ENCODE measurements at places on chromosomes 6 and 20.

- DNase-seq, result no peak
Measured at GRCh38 chr6:105485456-105485855, 82.6 kb upstream of the PREP start.

GRCh38 chr6:149316740-149317643 is 520 bp upstream of the TAB2 start:
- peak; percentile 56 for DNase-seq

GRCh38 chr20:32685541-32686529 is 12.1 kb upstream of the C20orf203 start:
- DNase-seq, result peak; percentile 85

GRCh38 chr6:157229713-157230112 is 93.6 kb downstream of the TMEM242 start:
- DNase-seq, result no peak

DNA sequence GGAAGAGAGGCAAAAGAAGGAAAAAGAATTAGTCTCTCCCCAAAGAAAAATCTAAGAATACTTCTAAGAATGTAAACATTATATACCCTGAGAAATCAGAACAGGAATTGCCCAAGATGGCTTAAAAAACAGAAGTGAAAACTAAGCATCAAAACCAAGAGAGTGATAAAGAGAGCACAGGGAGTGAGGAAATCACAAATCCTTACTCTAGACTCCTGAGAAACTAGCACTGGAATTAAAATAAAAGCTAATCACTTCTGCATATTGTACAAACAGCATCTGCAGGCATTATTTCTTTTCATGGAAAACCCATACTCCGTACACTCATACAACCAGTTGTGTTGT is 285.7 kb downstream of the BTBD9 start:
- no peak for DNase-seq

DNA sequence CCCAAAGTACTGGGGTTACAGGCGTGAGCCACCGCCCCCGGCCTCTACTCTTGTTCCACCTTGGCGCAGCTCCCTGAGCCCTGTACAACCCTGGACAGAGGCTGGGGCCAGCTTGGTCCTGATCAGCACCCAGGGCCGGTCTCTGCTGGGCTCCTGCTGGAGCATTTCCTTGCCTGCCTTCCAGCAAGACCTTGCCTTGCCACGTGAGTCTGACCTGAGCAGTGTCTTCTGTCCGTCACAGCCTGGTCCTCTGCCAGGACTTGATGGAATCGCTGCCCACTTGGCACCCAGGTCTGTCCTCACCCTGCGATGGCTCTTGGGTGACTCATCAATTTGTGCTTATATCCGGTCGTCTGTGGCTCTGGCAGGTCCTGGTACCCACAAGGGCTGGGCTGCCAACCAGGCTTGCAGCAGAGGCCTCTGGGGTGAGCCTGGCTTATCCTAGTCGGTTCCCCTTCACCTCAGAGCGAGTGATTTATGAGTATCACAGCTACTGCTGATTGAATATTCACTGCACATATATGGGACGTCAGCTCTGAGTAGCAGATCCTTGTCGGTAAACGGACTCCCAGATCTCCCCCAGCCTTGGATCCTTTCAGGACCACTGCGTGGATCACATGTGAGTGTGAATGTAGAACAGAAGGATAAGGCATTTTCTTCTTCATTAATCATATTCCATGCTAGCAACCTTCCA is 10.1 kb upstream of the SULF2 start:
- DNase-seq, result no peak

- DNase-seq, result no peak
Measured at GRCh38 chr6:25407431-25407830, 128.3 kb downstream of the CARMIL1 start.

GRCh38 chr20:53662595-53662994 is 69.0 kb upstream of the ZNF217 start:
- no peak for DNase-seq

DNA sequence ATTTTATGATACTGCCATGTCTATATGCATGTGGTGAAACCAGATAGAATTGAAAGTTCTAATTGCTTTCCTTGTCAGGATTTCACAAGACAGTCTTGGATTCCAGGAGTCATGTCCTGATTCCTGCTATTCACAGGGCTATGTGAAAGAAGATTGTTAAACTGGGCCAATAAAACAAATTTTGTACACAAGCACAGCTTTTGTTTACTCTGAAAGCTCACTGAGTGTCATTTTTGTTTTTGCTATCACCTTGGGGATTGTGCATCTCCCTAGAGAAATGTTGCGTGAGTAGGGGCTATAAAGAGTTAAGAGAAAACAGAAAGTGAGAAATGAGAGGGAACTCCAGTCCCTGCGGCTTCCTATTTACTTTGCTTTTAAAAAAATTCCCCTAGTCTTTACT is 627.5 kb downstream of the PKHD1 start:
- DNase-seq, result no peak

DNA sequence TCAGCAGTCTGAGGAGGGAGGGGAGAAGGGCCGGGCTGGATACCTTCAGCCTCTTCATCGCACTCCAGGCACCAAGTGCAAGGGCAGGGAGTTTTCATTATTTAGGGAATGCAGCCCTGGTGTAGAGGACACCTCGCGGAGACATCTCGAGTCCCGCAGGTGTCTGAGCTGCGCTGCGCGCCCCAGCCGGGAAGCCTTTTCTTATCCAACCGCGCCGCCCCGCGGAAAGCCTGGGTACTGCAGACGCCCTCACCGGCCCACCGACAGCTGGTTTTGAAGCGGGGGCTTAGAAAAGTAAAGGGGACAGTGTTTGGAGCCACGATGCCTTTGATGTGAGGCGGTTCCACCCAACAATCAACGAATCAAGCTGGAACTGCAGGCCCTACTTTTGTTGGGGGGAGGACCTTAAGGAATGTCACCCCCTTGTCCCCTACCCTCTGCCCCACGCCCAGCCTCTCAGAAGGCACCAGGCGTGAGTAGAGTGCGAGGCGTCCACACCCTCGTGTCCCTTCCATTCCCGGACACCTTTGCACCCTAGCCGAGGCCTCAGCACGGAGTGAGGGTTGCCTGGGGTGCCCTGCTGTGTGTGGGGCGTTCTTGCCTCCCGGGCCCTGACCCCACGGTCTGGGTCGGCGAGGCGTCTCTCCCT is 8.6 kb downstream of the NKX2-2 start:
- no peak for DNase-seq

DNA sequence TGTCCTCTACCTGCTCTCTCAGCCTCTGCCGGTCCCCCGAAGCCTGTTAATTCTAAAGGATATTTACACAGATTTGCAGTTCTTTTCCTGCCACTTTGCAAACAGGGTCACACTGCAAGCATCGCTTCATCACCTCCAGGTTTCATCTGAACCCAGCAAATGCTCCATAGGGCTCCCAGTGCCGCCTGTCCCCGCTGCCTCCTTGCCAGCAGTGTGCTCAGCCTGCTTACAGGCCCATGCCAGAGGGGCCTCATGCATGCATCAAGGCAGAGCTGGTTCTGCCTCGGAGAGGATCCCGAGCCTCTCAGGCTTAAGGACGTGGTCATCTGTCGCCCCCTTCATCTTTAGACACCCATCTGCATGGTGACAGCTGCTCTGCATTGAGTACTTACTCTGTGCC is 10.5 kb downstream of the SIRPA start:
- DNase-seq, result no peak

DNA sequence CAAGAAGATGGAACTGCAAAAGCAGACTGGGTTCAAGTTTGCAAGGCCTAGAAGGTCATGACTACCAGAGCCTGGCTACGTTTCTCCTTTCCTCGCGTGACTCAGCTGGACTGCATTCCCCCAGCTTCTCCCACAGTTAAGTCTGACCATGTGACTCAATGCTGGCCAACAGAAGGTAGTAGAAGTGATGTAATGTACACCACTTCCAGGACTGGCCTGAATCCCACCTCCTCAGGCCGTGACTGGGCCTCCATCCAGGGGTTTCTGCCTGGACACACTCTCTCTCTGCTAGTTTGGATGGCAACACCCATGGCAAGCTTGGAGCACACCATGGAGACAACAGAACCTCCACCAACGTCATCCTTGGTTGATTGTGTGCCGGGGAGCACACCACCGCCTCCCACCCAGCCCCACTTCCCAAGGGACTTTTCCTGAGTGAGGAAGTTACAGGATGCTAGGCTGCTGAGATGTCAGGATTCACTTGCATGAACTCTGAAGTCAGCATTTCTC is 112.0 kb upstream of the CDYL start:
- DNase-seq, result no peak

- DNase-seq, result peak; percentile 50
Measured at GRCh38 chr6:30914076-30914853, at the start of gene VARS2. Gene VARS2 (plus strand): TSS chr6:30914238. CDS start chr6:30914837, 599 bp downstream.

DNA sequence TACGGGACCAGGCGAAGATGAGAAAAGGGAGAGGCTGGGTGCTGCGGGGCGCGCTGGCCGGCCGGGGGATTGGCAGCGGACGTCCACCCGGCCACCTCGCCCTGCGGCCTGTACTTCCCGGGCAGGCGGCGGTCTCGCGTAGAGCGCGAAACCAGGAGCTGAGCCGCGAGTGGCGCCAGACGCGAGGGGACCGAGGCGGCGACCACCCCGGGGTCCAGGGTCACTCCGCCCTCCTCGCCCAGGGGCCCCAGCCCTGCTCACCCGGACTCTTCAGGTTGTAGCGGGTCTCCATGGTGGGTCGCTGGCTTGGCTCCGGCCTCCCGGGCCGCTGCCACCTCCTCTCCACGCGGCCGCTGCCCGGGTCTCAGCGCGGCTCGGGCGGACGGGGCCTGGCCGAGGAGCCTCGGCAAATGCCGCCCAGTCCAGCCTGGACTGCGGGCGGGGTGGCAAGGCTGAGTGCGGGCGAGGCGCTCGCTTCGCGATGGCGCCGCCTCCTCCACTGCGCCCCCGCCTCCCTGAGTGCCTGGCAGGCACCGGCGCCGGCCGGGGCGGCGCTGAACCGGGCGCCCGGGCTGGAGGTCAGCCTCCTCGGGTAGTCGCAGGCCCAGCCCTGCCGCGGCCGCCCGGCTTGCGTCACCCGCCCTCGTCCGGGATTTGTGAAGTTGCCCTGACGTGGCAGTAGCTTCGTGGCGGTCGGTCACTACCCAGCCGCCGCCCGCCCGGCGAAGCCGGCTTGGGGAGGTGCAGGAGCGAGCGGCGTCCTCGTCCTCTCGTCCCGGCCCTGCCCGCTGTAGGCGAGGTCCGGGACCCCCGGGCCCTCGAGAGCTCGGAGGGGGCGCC is at the start of gene UBE2J1:
Gene UBE2J1, minus strand, starts transcription at position 445 of the 840 bp plus-strand sequence. Its CDS starts 153 bp downstream, at position 292.
- peak; percentile 56 for DNase-seq

DNA sequence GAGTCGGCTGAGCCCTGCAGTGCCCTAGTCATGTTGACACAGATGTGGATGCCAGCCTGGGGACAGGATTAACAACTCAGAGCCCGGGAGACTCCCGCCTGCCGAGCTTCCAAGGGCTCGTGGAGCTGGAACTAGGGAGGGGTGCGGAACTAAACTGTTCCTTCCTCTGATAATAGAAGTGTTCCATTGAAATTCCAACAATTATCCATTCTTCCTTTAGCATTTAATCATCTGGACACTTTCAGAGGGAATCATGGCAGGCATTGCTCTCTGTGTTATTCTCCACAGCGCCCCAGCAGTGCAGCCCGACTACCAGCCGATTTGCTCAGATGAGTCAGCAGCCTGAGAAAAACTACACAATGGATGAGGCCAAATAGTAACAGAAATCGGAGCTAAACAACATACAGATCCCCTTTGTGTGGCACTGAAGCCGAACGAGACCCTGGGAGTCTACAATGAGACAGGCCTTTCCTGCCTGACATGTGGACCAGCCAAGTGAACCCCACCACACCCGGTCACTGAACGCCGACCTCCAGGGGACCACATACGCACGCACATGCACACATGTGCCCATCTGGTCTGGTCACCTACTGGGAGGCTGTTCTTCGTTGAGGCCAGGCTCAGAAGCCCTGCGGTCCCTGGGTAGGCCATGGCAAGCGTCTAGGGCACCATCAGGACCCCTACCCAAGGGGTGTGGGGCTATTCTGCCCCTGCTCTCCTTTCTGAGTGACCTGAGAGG is 238.4 kb upstream of the AFDN start:
- DNase-seq, result no peak

DNA sequence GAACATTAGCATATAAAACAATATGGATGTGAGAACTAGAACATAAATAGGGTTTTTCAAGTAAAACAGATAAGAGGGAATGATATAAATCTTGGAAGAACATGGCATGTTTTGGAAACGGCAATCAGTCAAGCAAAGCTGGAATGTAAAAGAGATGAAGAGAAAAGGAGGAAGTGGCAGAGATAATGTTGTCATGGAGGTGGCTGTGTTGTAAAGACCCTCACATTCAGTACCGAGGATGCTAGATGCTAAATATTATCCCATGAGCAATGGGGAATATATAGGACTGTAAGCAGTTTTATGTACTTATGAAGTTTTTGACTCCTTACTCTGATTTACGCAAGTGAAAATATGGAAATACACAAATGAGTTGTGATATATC is 702 bp upstream of the RHAG start:
- no peak for DNase-seq

- DNase-seq, result no peak
Measured at GRCh38 chr6:152160346-152160745, 352.9 kb downstream of the ESR1 start.

DNA sequence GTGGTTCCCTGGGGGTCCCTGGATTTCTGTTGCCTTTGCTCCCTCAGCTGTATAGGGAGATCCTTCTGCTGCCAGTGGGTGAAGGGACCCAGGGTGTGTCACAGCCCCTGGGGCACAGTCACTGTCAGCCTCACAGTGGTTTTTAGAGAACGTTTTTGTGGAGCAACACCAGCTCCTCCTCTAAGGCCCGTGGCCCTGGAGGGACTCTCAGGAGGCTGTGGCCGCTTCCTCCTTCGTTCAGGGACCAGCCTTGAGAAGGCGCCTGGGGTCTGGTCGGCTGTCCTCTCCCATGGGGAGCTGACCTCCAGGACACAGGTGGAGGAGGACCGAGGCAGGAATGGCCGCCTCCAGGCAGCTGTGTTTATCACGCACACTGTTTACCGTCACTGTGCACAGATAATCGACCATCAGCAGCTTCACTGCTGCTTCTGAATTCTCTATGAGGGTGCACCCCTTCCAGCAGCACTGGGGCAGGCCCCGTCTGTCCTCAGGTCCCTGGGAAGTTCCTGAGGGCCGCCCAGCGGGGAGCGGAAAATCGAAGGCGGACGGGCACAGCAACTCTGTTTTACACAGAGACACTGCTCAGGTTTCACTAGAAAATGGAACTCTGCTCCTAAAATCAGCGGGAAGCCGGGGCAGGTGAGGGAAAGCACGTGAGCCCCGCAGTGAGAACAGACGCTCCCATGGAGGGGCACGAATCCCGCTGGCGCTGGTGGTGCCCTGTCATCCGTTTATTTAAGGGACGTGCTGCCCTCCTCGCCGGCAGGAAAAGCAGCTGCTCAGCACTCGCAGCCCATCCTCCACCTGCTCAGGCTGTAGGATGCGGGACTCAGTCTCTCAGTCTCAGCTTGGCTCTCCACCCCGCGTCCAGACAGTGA is 10.4 kb upstream of the FRMD1 start:
- DNase-seq, result no peak

DNA sequence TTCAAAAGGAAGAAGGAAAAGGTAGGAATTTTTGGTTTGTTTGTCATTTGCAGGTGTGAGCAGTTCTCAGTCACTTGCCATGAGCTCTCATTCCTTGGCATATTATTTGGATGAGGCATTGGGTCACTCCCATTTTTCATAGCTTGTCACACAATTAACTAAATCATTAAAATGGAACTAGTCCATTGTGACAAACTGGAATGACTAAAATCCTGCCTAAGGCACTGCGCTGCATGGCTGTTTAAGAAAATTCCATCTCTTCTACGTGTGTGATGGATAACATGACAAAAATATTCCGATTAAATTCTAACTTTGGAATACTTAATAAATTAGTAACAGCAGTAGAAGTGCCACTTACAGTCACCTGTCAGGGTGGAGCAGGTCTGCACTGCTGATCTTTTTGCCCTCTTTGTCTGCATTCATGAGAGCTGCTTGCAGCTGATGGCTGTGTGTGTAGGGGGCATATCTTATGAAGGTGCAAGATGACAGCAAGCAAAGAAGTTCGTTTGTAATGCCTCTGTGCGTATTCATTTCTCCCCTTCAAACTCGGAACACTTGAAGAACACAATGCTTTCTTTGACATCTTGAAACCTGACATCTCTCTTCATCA is 1292.6 kb upstream of the MAP3K7 start:
- DNase-seq, result no peak

Measured in brain pericyte (primary cell).